HFFc6 (cell line): ENCODE measurements at places on chromosomes 13 and 19. TPM values are rescaled to one million over a fixed set of nuclear protein-coding genes. Genes with fewer than 3 reads are reported as not detected.

Gene HS6ST3
- not detected in 3 replicates for total RNA-seq

Gene PPM1N
- total RNA-seq = 0.91 and 1.1 TPM in 2 replicates

Gene ZNF480
- 9.8 to 11.6 TPM (median 10.7 TPM) in 3 replicates for total RNA-seq

DNA sequence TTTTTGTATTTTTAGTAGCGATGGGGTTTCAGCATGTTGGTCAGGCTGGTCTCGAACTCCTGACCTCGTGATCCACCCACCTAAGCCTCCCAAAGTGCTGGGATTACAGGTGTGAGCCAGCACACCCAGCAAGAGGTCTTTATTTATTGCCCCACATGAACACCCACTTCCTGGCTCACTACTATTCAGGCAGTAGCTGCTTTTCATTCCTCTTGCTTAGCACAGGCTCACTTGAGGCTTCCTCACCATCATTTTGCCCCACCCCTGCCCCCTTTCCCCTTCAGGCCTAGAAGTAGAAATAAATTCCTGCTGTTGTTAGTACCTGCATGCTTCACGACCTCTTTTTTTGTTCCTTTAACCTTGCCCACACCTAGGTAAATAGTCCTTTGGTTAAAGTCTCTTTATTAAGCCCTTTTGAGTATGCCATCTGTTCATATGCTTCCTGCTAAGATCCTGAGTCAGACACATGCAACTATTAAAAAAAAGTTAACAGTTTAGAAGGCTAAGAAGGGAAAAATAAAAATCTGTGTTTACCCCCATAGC is 33.5 kb upstream of the ITM2B start:
- DNase-seq = no peak

DNA sequence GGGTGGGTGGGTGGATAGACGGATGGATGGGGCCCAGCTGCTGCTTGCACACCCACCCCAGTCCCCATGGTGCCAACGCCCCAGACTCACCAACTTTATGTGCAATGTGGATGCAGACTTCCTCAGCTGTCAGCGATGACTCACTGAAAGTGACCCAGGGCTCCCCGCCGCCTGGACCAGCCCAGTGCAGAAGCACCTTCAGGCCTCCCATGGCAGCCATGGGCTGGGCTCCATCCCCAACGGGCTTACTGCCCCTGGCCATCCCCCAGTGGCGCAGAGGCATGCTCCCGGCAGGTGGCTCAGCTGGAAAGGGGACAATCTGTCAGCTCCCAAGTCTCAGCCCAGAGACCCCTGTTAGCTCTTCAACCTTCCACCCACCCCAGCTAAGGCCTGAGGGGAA is 2.2 kb downstream of the TYK2 start:
- DNase-seq = no peak

DNA sequence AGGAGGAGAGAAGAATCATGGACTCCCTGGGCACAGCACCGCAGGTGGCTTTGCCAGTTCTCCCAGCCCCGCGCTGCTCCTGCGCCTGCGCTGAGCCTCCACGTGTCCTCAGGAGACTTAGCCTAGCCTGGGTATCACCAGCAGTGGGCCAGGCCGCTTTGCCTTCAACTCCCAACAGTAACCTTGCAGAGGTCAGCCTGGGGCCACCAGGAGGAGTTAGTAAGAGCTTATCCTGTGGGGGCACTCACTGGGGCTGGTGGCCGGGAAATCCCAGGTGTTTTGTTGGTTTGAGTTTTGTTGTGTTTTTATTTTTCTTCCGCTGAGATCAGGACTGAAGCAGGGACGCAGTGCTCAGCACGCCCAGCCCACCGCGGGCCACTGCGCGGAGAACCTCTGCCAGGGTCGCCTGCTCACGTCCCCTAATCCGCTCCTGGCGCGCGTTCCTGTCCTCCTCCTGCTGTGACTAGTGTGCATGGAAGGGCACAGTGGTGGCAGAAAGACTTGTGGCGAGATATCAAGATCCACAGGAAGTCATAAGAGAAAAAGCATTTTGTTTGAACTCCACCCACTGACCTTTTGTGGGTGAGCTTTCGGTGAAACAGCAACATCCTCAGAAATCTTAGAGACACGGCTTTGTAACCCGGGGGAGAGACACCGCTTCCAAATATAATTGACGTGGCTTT is 207.4 kb upstream of the RFC3 start:
- no peak for DNase-seq

GRCh38 chr19:10952809-10953208 is 8.0 kb upstream of the SMARCA4 start:
- DNase-seq = no peak

DNA sequence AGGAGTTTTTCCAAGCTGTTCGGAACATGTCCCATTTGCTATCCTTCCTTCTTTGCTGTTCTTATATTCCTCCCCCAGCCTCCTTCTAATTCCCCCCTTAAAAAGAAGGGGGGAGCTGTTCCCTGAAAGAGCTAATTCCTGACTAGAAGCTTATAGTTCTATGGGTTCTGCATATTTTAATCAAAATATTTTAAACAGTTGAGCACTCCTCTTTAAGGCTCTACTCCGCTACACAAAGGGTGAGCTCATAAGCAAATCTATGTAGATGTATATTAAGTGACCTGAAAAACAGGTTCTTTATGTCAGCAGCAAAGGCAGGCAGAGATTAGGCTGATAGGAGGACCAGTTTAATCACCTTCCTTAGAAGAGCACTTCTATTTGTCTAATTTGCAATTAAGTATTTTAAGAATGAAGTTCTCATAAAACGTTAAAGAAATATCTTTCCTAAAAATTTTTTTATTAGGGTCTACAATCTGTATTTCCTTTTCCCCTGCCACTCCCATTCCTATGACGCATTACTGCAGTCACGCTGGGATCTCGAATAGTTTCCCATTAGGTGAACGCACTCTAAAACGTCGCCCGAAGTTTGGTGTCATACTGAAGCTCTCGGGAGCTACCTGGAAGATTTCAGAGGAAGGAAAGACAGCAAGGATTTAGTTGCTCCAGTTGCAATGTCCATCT is 5.2 kb downstream of the EFNB2 start:
- DNase-seq = no peak

GRCh38 chr19:40614622-40615411 is 13.6 kb downstream of the LTBP4 start:
- peak; percentile 93 for DNase-seq
